AG09309 (cell line): ENCODE measurements at places on chromosomes 13 and 19.

GRCh38 chr19:7915250-7916102, 846 bp downstream of the TGFBR3L start:
- DNase-seq, result no peak

DNA sequence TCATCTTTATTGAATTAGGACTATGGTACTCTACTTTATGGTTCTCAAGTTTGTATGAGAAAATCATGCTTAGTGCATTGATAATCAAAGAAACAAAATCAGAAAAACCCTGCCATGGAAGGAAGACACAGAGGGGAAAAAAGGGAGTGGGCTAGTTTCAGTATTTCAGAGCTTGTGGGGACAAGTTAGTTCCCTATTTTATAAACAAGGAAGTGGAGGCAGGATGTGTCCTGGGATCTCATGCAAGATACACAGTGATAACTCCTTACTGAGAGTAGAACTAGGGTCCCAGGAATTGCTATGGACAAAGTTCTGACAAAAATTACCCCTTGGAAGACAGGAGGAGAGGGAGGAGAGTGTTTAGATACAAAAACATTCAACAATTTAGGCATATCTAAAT, 1277.3 kb downstream of the UQCRFS1 start:
- DNase-seq, result no peak

GRCh38 chr19:15250640-15250993, 18.4 kb upstream of the EPHX3 start:
- no peak for DNase-seq

DNA sequence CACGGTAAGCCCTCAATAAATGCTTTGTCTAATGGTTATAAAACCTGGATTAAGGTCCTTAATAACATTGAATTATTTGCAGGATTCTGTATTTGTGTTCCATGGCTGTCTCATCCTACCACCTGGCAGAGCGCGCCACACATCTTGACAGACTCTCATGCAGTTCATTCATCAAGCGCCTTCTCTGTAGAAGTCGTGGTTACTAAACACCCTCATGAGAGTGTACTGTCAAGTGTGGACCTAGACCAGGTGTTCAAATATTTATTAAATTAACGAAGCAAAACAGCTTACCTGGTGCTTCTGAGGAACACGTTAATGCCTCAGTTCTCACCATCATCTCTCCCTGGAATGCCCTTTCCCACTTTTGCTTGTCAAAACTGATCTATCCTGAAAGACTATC, 13.1 kb upstream of the FBXL3 start:
- DNase-seq, result no peak

DNA sequence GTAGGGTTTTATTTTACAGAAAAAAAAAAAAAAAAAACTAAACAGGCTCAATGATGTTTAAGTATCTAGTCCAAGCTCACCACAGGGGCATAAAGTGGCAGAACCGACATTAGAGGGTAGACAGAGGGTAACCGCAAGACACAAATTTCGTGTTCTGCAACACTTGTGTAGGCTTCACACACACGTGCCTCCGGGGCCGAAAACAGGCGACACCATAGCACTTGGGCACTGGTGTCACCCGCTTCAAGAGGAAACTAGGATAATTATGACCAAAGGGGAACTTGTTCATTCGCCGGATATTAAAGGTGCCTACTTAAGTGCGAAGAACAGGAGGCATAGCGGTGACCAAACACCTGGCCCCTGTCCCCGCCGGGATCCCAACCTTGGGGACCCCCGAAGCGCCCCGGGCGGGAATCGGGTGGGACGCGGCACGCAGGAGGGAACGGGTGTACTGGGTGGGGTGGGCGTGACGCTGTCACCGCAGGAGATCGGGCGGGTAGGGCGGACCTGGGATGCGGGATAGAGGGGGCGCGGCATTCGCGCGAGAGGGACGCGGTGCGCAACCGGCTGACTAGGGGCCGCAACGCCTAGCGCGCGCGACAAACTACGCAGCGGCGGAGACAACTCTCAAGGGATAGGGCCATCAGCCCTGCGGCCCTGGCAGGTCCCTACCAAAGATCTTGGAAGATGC, 558 bp downstream of the MZT1 start:
- DNase-seq, result no peak

- DNase-seq, result no peak
Observed at GRCh38 chr13:24348385-24348784, 39.0 kb downstream of the C1QTNF9 start.

DNA sequence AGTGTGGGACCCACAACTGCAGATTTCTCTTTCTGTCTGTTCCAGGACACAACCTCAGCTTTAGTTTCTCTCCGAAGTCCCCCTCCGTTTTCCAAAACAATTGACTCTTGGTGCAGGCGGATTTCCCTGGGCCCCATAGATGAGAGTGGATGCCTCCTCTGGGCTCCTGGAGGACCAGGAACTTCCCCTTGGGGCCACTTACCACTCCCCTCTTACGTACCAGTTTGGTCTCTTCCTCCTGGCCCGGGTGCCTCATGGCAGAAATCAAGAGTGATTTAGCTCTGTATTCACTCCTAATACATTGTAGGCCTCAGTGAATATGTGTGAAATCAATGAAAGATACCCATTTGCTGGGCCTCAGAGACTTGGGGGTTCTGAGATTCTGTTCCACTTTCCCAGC, 34.4 kb downstream of the PPP2R1A start:
- DNase-seq, result no peak

- DNase-seq, result no peak
Observed at GRCh38 chr13:51960766-51961165, 50.5 kb downstream of the ATP7B start.

- DNase-seq, result no peak
Observed at GRCh38 chr19:39318690-39319089, 2.0 kb downstream of the LRFN1 start.

DNA sequence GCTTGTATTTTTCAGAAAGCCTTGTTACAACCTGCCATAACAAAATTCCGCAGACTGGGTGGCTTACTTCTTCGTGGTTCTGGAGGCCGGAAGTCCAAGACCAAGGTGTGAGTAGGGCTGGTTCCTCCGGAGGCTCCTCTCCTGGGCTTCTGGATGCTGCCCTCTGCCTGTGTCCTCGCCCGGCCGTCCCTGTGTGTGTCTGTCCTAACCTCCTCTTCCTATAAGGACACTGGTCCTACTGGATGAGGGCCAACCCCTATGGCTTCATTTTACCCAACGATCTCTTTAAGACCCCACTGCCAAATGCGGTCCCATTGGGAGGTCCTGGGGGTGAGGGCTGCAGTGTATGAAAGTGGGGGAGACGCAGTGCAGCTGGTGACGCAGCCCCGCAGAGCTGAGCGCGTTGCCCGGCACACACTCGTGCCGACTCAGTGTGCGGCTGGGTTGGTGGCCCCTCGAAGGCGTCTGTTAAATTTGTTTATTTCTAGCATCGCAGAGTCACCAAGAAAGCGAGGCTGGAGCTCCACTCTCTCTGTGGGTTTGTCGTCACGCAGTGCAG, 116.7 kb downstream of the SOX1 start:
- DNase-seq, result no peak

DNA sequence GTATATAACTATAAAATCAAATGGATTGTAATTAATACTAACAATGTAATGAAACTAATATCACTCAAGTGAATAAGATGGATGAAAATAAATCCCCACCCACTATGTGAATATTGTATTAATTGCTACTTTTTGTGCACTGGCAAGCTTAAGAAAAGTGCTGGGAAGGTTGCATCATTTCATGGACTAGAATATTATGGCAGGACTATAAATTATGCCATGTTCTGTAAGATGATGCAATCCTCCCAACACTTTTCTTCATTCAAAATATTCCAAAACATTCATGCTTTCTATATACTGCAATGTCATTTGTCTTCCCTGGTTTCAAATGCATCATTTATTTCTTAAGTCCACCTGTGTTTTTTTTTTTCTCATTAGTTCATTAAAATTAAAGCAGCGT, 457.6 kb upstream of the GPC6 start:
- DNase-seq, result no peak

GRCh38 chr19:925087-925525, 729 bp upstream of the ARID3A start:
- no peak for DNase-seq

- no peak for DNase-seq
Observed at GRCh38 chr13:23848019-23848418, 41.2 kb downstream of the MIPEP start.

- no peak for DNase-seq
Observed at GRCh38 chr13:50384724-50385123, 369.5 kb downstream of the KCNRG start.

- no peak for DNase-seq
Observed at GRCh38 chr19:34960940-34961679, 2.9 kb downstream of the ZNF792 start.

DNA sequence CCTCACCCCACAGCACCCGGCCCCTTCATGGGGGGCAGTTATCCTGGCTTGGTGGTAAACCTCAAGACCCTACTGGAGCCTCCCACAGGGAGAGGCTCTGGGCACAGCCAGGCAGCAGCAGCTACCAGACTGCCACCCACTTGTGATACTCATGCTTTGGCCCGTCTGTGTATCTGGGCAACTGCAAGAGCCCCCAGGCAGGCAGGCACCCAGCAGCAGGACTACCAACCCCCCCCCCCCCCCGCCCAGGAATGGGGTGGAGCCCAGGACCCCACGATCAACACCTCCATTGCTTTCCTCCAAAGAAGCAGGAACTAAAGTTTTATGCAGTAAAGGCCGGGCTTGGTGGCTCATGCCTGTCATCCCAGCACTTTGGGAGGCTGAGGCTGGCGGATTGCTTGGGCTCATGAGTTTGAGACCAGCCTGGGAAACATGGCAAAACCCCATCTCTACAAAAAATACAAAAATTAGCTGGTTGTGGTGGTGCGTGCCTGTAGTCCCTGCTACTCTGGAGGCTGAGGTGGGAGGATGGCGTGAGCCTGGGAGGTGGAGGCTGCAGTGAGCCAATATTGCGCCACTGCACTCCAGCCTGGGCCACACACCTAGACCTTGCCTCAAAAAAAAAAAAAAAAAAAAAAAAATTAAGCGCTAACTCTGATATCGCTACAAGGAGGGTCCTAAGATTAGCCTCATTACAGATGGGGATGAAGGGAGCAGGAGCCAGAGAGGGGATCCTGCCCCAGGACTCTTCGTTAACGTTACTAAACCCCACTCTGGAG, 1.1 kb upstream of the LYL1 start:
- no peak for DNase-seq

DNA sequence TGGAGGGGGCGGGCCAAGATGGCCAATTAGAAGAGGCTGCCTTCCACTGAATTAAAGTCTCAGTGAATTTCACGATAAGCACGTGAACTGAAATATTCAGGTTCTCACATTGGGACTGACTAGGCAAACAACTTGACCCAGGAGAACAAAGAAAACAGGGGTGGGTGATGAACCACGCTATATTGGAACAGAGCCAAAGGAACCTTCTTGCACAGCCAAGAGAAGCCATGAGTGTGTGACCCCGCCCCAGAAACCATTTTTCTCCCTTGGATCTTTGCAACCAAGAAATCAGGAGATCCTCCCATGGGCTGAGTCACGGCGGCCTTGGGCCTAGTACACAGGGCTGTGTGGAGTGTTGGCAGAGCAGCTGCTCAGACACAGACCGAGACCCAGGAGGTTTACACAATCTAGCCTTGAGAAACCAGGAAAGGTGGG, 36.8 kb downstream of the ERICH4 start:
- no peak for DNase-seq

DNA sequence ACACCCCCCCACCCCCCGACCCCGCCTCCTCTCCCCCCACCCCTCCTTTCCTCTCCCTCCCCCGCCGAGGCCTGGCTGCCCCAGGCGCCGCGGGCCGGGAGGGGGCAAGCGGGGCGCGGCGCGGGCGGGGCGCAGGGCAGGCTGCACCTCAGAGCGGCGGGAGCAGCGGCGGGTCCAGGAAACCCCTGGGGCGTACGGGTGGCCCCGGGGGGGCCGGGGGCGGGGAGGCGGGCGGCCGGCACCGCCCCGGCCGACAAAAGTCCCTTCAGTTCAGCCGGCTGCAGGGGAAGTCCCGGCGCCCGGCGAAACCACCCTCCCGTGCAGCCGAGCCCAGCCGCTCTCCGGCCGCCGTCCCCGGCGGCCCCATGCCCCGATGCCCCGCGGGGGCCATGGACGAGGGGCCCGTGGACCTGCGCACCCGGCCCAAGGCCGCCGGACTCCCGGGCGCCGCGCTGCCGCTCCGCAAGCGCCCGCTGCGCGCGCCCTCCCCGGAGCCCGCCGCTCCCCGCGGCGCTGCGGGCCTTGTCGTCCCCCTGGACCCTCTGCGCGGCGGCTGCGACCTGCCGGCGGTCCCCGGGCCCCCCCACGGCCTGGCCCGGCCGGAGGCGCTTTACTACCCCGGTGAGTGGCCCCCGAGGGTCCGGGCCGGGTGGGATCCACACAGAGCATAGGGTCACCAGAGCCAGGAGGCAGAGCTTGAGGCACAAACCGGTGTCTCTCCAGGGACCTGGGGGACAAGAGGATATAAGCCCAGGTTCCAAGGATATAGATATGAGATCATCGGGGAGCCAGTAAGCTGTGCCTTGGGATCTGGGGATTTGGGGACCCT, at the start of gene BCL3:
Gene BCL3, plus strand, starts transcription at position 283 of the 829 bp plus-strand sequence. Its CDS starts 83 bp downstream, at position 366.
- DNase-seq, result no peak

DNA sequence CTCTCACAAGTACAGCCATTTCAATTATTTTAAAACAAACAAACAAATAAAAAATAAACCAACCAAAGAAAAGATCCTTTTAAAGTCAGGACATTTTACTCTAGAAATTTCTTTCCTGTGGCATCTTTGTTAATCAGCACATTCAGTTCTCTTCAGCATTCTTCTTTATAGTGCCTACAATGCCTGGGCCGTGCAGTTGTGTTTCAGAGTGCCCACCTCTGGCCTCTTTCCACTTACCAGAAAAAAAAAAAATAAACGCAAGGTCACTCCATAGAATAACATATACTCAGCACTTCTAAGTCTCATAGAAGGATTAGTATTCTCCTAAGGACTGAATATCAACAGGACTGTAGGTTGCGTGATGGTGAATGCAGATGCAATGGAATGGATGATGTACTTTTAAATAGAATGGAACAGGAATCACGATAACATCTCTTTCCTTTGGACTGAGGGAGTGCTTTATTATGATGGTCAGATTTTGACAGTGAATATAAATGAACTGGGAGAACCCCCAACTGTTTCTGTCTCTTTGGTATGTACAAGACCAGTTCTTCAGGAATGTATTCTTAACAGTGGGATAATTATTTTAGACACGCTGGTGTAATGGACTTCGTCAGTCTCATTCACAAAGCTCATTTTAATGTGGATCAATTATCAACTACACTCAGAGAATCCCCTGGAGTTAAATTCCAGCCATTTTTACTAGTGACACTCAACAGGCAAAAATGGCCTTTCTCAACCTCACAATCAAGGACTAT, 125.0 kb upstream of the NBEA start:
- DNase-seq, result no peak

DNA sequence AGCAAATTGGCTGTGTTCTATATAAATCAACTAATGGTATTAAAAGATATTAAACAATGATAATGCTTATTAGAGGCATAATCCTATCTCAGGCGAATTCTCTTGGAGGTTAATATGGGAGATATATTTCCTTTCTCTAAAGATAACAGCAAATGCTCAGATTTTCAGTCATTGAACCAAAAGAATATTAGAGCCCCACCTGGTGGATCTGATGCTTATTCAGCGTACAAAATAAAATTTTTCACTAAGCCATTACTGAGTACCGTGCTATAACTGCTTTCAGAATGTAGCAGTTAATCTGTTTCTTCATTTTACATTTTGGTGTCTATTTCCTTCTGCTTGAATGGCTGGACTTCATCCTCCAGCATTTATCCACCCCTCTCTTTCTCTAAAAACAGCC, 143.3 kb upstream of the IPO5 start:
- DNase-seq, result no peak
